ENCODE measurements at places on chromosomes 3 and 15. TPM values are rescaled to one million over a fixed set of nuclear protein-coding genes. Genes with fewer than 3 reads are reported as not detected.

The SLC25A26 gene
- polyA plus RNA-seq = 16.2 TPM

The CACNA2D3 gene
- polyA plus RNA-seq = 0.24 TPM

The IMPG2 gene
- polyA plus RNA-seq = 0.19 TPM

The MYZAP gene
- polyA plus RNA-seq = not detected

The CHL1 gene
- polyA plus RNA-seq = 0.25 TPM

The CRYBG3 gene
- 7.4 TPM for polyA plus RNA-seq

The GP9 gene
- polyA plus RNA-seq = not detected

The ARGFX gene
- not detected for polyA plus RNA-seq

The TMEM266 gene
- 0.05 TPM for polyA plus RNA-seq

The ZKSCAN7 gene
- polyA plus RNA-seq = 5.7 TPM
